ENCODE measurements at places on chromosomes 6 and 20.

DNA sequence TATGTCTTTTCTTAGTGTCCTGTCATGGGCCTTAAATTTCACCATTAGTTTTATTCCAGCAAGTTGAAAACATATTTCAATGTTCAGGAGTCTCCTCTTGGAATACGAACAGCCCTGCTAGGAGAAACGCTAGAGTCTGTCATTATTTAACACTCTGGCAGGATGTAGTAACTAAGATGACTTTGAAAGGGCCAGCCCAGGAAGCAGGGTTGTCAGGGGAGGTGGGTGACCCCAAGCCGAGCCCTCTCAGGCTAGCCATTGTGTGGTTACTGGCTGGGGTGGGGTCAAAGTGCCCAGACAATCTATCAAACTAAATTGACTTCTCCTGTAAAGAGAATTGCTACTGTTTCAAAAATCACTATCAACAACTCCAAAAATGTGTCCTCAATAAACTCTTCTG is 67.8 kb downstream of the LY86 start:
- no peak for DNase-seq

- no peak for DNase-seq
Measured at GRCh38 chr6:62971976-62972658, 239.2 kb upstream of the FKBP1C start.

DNA sequence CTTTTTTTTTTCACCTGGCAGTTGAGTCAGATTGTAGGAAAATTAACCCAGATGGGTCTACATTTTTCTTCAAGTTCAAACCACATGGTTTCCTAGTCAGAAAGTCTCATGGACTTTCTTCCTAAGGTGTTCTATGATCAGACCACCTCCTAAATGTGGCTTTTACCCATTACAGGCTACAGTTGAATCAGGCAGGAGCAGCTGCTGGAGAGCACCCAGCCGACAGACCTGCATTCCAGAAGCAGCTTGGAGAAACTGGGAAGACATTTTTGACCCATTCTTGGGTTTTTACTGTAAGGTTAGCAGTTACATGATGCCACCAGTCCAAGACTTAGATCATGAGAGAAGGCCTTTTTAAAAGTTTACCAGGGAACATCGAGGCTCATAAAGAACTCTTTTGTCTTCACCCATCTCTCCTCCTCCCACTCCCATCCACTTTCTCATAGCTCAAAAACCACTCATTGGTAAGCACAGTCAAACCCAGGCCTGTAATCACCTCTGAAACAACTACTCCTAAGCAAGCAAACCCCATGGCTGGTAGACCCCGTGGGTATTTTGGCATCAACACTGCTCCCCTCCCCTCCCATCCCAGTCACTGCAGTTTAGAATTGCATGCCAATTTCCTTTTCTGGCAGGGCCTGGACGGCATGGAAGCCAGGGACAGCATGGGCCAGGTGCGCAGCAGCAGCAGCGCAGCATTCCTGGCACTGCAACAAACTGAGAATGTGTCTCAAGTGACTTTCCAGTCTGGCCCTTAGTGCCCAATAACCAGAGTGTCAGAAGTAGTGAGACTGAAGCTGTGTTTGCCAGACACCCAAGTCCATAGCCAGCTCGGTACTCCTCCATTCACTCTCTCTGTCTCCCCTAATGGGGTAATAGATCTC is 113.7 kb downstream of the CLIC5 start:
- no peak for DNase-seq

DNA sequence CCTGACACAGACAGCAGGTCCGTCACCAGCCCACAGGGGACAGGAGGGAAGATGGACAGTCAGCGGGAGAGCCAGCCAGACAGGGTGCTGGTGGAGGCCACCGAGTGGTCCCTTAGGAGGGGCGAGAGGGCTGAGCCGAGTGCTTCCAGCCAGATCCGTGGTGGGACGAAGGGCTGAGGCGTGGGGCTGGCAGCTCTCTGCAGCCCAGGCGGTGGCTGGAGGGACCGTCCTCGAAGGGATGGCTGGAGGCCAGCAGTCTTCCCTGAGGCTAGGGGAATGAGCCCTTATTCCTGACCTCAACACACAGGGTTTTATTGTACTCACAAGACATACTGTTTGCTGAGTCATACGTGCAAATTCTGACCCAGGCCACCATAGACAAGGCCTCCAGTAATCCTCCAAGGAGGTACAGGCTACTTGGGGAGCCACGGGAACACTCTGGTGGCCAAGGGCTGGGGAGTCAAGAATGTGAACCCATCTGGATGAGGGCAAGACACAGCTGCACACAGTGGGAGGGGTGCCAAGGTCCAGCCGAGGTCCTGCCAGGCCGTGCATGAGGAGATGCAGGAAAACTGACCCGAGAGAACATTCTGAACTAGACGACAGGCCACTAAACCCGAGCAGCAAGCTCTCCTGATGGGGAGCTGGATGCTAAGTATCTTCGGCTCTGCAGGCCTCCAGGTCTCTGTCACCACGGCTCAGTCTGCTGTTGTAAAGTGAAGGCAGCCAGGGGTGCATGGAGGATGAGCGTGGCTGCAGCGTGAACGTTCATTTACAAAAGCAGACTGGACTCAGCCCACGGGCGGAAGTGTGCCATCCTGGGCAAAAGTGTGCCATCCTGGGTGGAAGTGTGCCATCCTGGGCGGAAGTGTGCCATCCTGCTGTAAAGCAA is 242.5 kb downstream of the TTLL2 start:
- DNase-seq: no peak

DNA sequence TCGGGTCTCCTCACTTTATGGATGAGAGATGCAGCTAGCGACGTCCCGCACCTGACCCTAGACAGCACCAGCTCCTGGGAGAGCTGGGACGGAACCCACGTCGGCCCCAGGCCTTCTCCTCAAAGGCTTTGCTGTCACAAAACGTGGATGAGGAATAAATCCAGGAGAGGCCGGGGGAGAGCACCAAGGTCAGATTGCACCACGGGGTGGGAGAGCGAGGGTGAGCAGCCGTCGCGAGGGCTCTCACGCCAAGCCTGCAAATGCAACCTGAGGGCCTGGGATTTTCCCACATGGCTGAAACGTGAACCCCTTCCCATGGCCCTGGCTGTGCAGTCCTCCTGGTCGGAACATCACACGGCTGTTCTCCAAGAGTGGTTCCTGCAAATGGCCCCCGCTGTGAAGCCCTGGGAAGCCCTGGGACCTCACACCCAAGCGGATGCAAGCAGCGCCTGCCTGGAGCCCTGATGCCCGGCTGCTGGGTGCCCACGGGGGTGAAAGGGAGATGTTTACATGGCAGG is 45.3 kb downstream of the DLL1 start:
- no peak for DNase-seq

- no peak for DNase-seq
Measured at GRCh38 chr6:166644681-166645080, 17.6 kb upstream of the RPS6KA2 start.

DNA sequence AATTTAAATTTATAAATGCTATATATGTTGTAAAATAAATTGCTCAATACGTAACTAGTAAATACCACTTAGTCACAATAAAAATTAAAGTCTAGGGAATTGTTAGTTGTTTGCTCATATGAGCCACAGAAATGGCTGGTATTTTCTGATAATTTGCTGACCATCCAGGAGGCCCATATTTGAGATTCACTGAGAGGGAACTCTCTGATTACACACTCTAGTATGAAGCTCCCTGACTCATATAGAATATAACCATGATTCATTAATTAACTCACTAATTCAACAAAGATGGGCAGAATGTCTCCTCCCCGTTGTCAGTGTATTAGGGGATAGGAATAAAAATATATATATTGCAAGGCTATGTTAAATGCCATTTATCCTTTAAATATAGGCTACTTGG is 46.6 kb upstream of the TMEM30A start:
- DNase-seq: no peak

DNA sequence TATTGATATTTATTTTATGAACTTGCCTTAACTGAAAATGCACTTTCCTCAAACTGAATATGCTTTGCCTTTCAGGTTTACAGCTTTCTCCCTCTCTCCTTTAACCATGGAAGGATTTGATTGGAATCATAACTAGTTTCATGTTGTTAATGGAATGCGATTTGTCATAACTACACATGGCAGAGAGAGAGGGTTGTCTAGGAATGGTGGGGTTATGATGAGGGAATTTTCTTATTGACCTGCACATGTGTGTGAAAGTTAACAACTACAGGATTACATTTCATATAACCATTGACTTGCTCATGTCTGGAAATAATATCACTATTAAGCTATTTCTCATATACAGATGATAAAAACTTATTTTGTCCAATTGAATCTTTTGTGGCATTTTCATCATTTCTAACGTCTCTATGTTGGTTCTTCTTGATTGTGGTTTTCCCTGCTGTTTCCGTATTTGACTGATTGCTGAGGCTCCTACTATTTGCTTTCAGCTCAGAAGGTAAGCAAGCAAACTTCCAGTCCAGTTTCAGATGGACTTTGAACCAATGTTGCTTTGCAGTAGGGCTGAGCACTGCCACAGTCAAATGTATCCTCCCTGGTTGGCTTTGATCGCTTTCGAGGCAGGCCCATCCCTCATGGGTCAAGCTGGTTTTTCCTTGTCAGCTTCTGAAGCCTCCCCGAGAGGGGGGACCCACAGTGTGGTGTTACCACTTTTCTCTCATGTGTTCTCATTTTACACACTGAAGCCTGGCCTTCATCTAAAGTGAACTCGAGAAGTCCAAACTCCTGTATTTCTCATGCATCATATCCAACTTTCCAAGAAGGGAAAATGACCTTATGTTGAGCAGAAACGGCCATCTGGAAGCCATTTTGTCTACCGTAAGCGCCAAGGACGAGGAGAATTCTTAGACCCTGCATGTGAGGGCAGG is 7.6 kb upstream of the CCN2 start:
- DNase-seq: no peak

GRCh38 chr6:166052837-166053236 is 114.8 kb downstream of the TBXT start:
- DNase-seq: no peak

GRCh38 chr20:38083338-38084048 is 49.9 kb downstream of the RPRD1B start:
- DNase-seq: no peak
